BE2C (cell line): ENCODE measurements at places on chromosomes 6 and 20.

DNA sequence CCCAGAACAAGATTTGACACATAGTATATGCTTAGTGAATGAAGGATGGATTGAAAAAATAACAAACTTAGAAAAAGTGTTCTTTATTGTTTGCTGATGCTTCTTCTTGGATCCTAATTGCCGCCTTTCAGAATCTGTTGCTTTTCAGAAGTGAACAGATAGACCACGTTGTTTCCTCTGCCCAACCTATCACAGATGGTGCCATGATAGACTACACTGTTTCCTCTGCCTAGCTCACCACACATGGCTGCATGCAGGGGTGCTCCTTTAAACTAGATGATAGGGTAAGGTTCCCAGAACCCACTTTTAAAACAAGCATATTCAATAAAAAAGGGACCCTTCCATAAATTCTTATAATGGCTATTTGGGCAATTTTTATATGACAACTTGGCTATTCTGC lies 4.6 kb upstream of the RGS17 start:
- DNase-seq = no peak

DNA sequence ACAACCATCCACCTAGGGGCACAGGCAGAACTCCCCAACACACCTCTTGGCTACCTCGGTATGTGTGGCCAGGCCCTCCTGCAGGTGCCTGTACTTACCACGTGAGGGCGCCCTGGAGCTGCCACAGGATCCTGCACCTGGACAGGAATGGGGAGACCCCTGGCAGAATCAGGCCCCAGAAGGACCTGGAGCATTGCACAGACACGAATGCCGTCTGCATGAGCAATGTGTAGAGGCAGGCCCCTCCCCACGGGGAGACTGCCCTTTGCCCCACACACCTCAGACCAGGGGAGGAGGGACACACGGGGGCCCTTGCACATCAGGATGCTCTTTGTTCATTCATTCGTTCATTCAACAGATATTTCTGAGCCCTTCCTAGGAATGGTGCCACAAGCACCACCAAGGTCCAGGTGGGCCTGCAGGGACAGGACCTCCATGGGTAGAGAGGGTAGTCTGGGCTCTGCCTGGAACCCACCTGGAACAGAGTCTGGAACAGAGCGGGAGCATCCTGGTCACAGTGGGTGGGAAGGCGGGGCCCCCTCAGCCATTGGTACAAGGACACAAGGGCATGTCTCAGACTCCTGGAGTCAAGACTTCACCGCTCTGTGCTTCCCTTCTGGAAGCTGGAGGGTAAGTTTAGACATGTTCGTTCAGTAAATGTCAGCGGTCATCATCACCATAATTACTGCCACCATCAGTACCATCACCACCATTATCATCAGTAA lies 32.3 kb downstream of the YTHDF1 start:
- peak; percentile 68 for DNase-seq

GRCh38 chr6:4125933-4126864 lies 9.2 kb downstream of the ECI2 start:
- no peak for DNase-seq

- DNase-seq = no peak
These were observed 129.7 kb downstream of the PLG start for GRCh38 chr6:160831739-160832138.

DNA sequence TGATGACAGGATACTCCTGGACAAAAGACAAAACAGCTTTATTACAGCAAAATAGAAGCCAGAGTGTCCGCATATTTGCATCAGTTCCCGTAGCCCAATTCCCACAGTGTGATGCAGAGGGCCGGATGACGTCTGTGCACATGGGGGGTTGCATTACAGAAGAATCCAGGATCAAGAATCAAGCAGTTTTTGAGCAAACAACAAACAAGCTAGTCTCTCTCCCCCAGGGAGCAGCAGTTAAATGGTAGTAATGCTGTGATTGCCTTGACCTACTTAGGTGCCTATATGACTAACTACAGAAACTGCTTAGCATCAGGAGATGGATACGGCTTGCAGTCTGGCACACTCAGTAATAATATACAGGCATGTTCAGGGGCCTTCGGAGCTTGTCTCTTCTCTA lies 3.2 kb upstream of the SDHAF4 start:
- no peak for DNase-seq

DNA sequence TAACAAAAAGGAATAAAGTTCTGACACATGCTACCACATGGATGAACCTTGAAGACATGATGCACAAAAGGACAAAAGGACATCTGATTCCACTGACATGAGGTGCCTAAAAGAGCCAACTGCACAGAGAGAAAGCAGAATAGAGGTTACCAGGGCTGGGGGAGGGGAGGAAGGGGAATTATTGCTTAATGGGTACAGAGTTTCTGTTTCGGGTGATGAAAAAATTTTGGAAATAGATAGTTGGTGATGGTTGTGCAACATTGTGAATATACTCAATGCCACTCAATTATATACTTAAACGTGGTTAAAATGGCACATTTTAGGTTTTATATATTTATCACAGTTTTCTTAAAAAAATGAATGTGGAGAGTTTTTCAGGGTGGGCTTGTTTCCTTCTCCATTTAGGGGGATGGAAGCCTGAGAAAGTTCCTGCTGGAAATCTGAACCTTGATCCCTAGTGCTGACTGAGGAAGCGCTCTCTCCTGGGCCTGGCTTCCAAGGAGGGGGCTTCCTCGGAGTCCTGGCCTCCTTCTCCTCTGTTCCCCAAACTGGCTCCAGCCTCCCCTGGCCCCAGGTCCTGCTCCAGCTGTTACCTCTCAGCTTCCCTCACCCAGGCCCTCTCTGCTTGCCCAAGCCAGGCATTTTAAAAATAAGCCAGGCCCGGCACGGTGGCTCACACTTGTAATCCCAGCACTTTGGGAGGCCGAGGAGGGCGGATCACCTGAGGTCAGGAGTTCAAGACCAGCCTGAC lies 79.2 kb downstream of the NOL4L start:
- no peak for DNase-seq

GRCh38 chr6:132259070-132259469 lies 142.2 kb downstream of the MOXD1 start:
- DNase-seq = no peak

GRCh38 chr6:135280375-135281136 lies 99.4 kb downstream of the MYB start:
- peak; percentile 48 for DNase-seq

GRCh38 chr6:11851387-11851786 lies 72.8 kb upstream of the ADTRP start:
- no peak for DNase-seq

- DNase-seq = no peak
These were observed 29.4 kb downstream of the THBS2 start for GRCh38 chr6:169224185-169224695.

- DNase-seq = no peak
These were observed 14.6 kb downstream of the SYNDIG1 start for GRCh38 chr20:24484081-24484450.

- DNase-seq = no peak
These were observed 44.6 kb downstream of the NKX2-4 start for GRCh38 chr20:21352703-21353102.

- peak; percentile 53 for DNase-seq
These were observed 64.8 kb upstream of the TMEM30A start for GRCh38 chr6:75349262-75349984.

GRCh38 chr6:139325125-139325524 lies 33.3 kb upstream of the TXLNB start:
- no peak for DNase-seq

GRCh38 chr6:53492860-53493634 lies 51.9 kb downstream of the GCLC start:
- DNase-seq = peak; percentile 15

- DNase-seq = no peak
These were observed 65.5 kb downstream of the PLCB4 start for GRCh38 chr20:9134346-9134745.

GRCh38 chr20:7207186-7207798 lies 439.8 kb downstream of the BMP2 start:
- no peak for DNase-seq

DNA sequence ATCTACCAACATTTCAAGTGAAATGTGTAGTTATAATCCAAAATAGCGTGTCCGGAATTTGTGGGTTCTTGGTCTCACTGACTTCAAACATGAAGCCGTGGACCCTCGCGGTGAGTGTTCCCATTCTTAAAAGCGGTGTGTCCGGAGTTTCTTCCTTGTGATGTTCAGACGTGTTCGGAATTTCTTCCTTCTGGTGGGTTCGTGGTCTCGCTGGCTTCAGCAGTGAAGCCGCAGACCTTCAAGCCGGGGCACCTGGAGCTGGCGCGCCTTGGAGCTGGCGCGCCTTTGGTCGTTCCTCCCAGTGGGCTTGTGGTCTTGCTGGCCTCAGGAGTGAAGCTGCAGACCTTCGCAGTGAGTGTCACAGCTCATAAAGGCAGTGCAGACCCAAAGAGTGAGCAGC lies 291.5 kb upstream of the EYS start:
- no peak for DNase-seq

- no peak for DNase-seq
These were observed 111.0 kb downstream of the GJA10 start for GRCh38 chr6:90005048-90005827.

DNA sequence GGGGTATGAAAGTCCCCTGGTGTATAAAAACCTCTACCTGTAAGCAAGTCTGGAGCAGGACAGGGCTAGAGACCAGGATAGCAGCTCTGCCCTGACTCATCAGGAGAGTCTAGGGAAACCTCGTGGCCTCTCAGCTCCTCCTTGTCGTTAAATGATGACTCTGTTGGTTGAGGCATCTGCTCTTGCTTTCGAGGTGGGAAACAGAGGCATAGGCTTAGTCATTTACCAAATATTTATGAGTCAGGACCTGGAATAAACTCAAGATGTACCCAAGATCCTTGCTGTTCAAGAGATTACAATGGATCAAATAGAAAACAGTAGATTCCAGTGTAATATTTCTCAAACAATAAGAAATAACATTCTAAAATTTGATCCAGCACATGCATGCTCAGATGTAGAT lies 5.5 kb downstream of the MANBAL start:
- DNase-seq = no peak

GRCh38 chr6:157708933-157709332 lies 114.1 kb upstream of the SNX9 start:
- no peak for DNase-seq

- no peak for DNase-seq
These were observed 68.5 kb downstream of the PDSS2 start for GRCh38 chr6:107390685-107391435.

- DNase-seq = no peak
These were observed 257.8 kb downstream of the RNGTT start for GRCh38 chr6:88705601-88706000.

DNA sequence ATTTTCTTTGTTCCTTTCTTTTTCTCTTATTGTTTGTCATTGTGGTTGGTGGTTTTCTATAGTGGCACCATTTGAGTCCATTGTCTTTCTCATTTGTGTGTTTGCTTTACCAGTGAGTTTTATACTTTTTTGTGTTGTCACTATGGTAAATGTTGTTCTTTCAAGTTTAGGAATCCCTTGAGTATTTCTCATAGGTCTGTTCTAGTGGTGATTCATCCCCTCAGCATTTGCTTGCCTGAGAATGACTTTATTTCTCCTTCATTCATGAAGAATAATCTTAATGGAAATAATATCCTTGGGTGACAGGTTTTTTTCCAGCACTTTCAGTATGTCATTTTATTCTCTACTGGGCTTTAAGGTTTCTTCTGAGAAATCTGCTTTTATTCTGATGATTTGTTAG lies 209.2 kb upstream of the ASCC3 start:
- DNase-seq = no peak

DNA sequence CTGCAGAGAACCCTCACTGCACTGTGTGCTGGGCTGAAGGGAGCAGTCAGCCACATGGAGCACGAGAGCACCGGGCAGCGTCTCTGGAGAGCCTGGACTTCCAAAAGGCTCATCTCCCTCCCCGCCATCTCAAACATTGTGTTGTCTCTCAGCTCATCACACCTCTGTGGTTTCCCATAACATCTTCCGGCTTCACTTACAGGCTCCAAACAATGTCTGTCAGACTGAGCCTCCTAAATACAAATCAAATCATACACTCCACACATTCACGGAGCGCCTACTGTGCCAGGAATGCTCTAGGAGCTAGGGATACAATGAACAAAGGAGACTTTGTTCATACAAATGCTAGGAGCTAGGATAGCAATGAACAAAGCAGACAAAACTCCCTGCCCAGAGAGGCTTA lies 398.0 kb downstream of the RNGTT start:
- no peak for DNase-seq

DNA sequence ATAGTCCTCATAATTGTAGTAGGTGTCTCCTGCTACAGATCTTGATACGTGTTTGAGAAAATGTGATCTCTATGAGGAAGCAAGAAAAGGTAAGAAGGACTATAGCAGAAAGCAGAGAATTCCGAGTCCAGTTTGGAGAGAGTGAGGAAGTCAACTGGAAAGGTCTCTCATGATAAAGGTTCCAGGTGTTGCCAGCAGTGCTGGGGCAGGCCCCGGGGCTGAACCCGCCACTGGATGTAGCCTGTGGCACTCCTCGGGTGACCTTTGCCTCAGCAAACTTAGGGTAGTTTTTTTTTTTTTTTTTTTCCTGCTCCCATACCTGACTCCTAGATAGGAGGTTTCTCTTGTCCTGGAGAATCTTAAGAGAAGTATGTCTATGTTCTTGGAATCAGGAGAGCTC lies 62.8 kb downstream of the FAM120B start:
- DNase-seq = no peak

- DNase-seq = no peak
These were observed 110.1 kb upstream of the SIM1 start for GRCh38 chr6:100574836-100575235.

DNA sequence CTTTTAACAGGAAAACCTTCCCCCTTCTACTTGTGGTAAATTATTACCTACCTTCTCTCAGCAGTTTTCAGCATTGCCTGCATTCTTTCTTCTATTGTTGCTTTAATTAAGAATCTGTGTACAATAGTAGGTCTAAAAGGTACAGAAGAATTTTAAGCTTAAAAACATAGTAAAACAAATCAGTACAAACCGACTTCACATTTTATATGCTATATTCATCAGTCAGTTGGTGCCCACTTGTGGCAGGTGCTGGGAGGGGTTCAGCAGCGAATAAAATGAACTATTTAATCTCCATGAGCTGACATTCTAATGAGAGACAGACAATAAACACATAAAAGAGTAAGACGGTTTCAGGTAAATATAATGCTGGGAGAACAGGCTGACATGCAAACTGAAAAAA lies 73.4 kb upstream of the FBXO30 start:
- DNase-seq = peak; percentile 55

DNA sequence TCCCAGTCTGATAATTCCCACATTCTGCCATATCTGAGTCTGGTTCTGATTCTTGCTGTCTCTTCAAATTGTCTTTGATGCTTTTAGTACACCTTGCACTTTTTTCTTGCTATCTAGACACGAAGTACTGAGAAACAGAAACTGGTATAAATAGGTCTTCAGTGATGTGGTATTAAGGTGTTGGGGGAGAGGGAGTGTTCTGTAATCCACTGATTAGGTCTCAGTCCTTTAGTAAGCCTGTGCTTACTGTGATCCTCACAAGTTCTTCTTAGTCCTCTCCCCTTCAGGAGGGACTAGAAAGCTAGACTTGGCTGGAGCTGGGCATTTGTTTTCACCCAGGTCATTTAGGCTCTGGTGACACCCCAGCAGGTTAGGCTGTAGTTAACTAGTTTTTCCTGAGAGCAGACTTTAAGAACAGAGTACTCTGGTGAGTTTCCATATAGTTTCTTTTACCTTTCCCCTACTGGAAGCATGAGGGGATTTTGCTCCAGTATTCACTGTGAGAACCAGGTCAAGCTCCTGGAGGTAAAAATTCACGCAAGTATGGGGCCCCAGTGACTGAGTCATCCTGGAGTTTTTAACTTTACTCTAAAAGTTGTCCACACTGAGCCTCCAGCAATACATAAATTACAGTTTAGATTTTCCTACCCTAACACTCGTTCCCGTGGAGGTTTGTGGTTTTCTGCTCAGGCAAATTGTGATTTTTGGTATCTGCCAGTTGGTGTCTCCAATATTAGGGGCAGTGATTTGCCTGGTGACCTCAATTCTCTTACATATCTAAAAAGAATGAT lies 154.6 kb downstream of the CDKAL1 start:
- no peak for DNase-seq
